ENCODE measurements at places on chromosomes 1 and 21.

DNA sequence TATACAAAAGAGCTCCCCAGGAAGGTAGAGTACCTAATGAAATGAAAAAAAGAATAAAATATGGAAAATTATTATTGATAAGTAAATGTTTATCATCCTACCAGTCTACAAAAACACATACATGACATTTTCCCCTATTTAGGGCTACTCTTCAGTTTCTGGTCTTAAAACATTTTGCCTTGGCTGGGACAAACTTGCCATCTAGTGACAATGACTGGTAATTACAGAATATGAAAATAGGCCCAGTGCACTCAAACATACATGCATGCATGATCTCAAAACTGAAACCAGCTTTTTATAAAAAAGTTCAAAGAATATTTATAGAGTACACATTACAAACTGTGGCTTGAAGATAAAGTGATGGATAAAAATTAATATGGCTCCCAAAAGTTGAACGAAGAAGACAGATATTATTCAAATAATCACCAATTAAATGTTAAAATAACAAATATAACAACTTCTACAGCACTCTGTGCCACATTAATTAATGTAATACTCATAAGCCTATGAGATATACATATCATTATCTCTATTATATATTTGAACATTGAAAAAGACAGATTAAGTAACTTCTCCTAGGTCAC, 10.5 kb upstream of the RNPC3 start:
- peak; percentile 71 for DNase-seq

GRCh38 chr1:212666116-212666775, 33.4 kb downstream of the BATF3 start:
- no peak for DNase-seq

DNA sequence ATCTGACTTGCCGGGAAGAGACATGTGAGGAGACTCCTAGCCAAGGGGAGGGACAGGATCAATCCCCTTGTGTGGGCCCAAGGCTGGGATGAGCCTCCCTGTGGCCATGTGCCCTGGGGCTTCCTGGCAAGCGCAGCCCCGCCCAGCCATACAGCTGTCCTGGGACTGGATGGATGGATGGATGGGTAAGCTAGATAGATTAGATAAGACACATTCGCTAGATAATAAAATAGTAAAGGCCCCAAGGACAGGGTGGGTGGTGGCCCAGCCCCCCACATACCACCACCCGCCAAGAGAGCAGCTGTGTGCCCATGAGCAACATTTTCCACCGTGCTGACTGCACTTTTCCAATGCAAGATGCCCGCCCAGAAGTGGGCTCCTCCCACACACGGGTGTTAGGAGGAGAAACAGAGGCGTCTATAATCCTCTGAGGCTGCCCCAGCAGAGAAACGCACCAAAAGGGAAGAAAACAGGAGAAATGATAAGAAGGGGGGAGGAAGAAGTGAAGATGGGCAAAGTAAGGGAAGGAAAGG, 25.1 kb downstream of the ZBTB17 start:
- no peak for DNase-seq

DNA sequence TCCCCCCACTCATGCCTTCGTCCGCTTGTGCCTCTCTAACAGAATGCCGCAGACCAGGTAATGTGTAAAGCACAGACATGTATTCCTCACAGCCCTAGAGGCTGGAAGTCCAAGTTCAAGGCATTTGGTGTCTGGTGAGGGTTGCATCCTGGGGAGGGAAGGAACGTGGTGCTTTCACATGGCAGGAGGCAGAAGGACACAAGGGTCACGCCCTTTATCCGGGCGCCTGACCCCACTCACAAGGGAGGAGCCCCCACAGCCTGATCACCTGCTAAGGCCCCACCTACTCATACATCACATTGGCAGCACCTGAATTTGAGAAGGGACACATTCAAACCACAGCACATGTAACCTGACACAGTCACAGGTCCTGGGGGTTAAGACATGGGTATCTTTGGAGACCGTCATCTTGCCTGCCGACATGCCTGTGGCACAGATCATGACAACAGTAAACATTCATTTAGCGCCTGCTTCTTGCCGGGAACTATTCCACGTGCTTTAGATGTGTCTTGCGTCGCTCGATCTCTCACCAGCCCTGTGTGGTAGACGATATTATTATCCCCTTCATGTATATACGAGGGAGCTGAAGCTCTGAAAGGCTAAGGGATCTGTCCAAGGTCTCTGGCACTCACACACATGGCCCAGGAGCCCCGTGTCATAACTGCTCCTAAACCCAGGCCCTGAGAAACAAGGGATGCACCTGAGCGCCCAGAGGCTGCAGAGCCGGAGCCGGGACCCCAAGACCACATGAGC, 235.6 kb downstream of the NPHP4 start:
- DNase-seq: no peak

- no peak for DNase-seq
Observed at GRCh38 chr1:8595941-8596340, 221.5 kb downstream of the RERE start.

GRCh38 chr1:156964441-156964840, 44.0 kb downstream of the LRRC71 start:
- no peak for DNase-seq

DNA sequence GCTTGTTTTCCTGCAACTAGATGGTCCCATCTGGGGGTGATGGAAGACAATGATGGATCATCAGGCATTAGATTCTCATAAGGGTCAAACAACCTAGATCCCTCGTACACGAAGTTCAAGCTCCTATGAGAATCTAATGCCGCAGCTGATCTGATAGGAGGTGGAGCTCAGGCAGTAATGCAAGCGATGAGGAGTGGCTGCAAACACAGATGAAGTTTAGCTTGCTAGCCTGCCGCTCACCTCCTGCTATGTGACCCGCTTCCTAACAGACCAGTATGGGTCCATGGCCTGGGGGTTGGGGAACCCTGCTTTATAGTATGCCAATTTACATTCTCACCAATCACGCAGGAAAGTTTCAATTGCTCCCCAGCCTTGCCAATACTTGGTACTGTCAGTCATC, 37.5 kb downstream of the TLR5 start:
- no peak for DNase-seq

GRCh38 chr21:18178509-18178908, 66.1 kb upstream of the CHODL start:
- no peak for DNase-seq

- DNase-seq: peak; percentile 88
Observed at GRCh38 chr1:65066766-65067490, 81.1 kb upstream of the AK4 start.

DNA sequence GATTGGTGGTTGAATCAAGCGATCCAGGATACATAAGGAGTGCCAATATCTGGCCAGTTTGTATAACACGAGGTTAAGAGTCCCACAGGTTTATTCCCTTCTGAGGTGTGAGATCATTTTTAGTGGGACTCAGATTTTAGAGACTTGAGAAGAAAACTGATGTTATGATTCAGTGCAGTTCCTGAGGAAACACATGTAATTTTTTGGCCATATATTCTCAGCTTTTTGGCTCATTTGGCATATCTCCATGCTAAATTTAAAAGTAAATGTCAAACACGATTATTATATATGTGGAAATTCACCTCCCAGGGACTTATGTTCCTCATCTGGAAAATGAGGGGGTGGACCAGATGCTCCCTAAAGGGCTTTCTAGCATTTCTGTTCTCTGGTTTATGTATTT, 39.2 kb upstream of the SERBP1 start:
- DNase-seq: no peak

GRCh38 chr1:157951230-157951629, 42.2 kb upstream of the KIRREL1 start:
- no peak for DNase-seq

DNA sequence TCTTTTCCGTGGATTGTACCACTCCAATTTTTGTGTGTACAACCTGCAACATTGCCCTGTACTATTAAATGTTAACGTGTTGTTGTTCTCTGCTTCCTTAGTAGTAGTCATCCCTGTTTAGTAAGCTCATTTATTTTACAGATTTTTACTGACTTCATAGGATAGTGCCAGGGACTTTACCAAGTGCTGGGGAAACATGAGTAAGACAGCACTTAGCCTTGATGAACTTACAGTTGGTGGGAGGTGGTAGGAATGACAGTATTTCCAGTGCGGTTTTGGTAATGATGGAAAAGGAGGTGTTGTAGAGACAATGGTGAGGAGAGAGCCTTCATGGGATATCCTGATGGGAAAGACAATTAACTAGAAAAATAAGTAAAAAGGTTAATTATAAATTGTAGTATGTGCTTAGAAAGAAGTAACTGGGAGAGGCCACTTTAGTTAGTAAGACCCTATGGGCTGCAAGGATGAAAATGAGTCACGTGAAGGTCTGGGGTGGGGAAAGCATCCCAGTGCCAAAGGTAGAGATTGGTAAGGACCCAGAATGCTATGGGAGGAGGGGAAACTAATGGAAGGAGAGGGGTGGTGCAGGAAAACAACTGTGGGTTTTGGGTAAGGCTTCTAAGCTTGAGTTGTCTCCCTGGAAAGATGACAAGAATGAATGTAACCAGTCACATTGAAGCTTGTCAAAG, 1.7 kb downstream of the RLF start:
- no peak for DNase-seq

GRCh38 chr1:212962509-212962908, 12.2 kb downstream of the VASH2 start:
- no peak for DNase-seq

- DNase-seq: no peak
Observed at GRCh38 chr1:116126281-116126680, 15.1 kb downstream of the MAB21L3 start.

GRCh38 chr1:98931128-98931835, 73.4 kb downstream of the PLPPR5 start:
- DNase-seq: no peak

- no peak for DNase-seq
Observed at GRCh38 chr1:150056407-150056806, 11.2 kb upstream of the VPS45 start.

- no peak for DNase-seq
Observed at GRCh38 chr1:7426780-7427604, 344.1 kb upstream of the VAMP3 start.

DNA sequence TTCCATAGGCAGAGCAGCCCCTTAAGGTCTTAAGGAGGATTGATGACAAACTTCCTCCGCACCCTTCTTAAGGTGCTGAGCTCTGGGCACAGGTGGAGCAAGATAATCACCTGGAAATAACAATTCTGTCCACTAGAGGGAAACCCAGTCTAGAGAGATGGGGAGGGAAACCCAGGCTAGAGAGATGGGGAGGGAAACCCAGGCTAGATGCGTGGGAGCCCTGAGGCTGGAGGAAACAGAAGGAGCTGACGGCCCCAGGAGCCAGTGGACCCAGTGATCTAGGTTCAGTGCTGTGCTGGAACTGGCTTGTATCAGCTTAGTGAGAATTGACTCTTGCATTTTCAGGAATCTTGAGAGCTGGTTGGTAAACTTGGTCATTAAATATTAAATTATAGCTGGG, 17.8 kb upstream of the MYCL start:
- DNase-seq: peak; percentile 78

GRCh38 chr1:246110343-246111219, 396.5 kb downstream of the SMYD3 start:
- no peak for DNase-seq

Data from CD4-positive, alpha-beta T cell treated with Interferon alpha-2 for 1 hour (primary cell).